ENCODE measurements at places on chromosomes 6 and 20. TPM values are rescaled to one million over a fixed set of nuclear protein-coding genes. Genes with fewer than 3 reads are reported as not detected.
A peak's percentile ranks its signal among the peaks of the same experiment; 100 is the strongest.

RSPO3 gene
- total RNA-seq, result 13.9 TPM

ZSCAN23 gene
- total RNA-seq, result 6.8 TPM

DEFB128 gene
- not detected for total RNA-seq

PSMG4 gene
- total RNA-seq, result 41.8 TPM

MPIG6B gene
- total RNA-seq, result 0.54 TPM

MAS1L gene
- not detected for total RNA-seq

CDH4 gene
- 0.29 TPM for total RNA-seq

OPRL1 gene
- 0.78 TPM for total RNA-seq

SLC2A4RG gene
- 32.8 TPM for total RNA-seq

CTCFL gene
- 0.13 TPM for total RNA-seq

XKR7 gene
- not detected for total RNA-seq

DNA sequence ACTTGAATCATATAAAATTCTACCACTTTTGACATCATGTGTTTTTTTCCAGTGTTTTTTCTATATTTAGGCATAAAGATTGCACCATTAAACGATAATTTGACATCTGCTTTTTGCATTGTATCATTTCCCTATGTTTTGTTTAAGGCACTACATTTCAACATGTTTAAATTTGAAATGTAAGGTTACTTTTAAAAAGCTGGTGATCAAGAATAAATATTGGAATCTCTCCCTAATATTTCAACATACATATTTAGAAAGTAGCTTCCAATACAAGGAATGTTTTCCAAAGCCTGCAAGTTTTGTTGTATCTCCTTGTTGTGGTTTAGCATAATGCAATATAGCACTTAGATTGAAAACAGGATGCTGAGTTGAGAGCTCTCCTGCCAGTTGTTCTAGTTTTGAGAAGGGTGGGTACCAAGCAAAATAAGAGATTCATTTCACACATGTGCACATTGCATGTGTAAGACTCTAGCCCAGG is 76.5 kb downstream of the SYNJ2 start:
- DNase-seq, result no peak

GRCh38 chr20:59771506-59772372 is 161.7 kb downstream of the SYCP2 start:
- DNase-seq, result peak; percentile 86

DNA sequence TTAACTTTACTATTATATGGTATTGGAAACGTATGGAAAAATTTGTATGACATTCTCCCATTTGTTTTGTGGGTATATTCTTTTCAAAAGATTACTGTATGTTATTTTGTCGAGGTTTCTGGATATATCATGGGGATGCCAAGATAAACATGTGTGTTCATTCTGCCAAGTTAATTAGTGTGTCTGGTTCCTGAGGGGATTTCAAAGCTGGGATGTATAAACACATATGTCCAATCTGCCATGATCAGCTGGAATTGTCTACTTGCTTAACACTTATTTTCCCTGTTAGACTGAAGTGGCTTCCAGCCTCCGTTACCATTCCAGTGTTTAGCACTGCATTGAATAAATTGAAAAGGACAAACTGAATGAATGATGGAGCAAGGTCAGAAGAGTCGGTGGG is 86.2 kb downstream of the DNAH8 start:
- no peak for DNase-seq

GRCh38 chr6:72746276-72746675 is 124.4 kb downstream of the KCNQ5 start:
- DNase-seq, result no peak

- no peak for DNase-seq
Observed at GRCh38 chr6:32604434-32604877, 14.8 kb upstream of the HLA-DRB1 start.

DNA sequence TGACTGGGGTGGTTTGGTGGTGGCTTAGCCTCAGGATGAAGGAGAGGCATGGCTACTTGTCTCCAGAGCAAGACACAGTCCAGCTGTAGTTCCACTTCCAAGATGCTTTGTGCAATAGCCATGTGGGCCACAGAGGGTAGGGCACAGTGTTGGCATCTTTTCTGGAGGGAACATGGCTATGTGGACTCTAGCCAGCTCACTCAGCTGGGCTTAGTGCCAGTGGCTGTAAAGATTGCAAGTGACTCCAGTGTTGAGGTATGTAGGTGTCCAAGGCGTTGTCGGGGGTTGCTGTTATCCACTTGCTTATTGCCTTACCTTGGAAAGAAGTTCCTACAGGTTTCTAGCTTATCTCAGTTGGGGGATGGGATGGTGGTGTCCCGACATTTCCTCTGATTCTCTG is 233.4 kb downstream of the CD109 start:
- DNase-seq, result no peak

DNA sequence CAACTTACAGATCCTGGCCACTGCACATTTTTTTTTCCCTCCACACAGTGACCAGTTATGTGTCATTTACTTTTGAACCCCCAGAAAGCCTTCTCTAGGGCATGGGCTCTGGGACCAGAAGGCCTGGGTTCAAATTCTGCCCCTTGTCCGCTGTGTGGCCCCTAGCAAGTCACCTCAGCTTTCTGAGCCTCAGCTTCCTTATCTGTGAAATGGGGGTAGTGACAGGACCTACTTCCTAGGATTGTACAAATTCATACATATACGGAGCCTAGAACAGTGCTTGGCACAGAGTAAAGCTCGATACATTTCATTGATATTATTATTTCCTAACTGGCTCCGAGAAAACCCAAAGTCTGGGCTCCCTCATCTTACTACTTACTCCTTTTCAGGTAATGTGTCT is 1.6 kb downstream of the BPI start:
- DNase-seq, result no peak

DNA sequence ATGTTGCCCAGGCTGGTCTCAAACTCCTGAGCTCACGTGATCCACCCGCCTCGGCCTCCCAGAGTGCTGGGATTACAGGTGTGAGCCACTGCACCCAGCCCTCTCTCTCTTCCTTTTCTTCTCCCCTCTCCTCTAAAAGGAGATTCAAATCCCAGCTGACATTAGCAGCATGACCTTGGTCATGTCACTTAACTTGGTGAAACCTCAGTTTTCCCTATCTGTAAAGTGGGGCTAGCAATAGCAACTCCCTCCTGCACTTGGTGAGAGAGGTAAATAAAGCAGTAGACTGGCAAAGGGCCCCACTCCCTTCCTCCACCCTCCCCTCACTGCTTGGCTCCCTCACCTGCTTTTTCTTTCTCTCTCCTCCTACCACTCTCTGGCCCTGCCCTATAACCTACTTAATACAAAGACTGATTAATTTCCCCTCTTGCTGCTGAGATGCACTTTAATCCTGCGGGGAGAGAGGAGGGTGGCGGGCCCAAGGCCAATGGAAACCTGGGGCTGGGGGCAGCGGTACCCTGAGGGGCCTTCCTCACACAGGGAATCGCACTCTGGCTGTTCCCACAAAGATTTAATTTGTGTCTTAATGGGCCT is 54.2 kb upstream of the ZFAND3 start:
- no peak for DNase-seq

DNA sequence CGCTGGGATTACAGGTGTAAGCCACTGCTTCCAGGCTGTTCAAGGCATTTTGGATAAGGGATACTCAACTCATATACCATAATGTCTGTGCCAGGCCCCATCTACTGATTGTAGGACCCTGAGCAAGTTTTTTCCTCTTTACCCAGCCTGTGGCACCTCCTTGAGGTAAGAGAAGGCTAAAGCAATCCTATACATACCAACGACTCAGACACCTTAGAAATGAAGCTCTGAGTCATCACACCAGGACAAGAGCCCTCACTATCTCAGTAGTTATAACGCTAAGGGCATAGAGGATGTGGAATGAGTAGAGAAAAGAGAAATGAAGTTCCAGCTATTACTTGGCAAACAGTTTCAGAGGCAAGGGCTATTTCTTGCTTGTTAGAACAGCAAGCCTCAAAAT is 16.9 kb downstream of the NDRG3 start:
- DNase-seq, result no peak

DNA sequence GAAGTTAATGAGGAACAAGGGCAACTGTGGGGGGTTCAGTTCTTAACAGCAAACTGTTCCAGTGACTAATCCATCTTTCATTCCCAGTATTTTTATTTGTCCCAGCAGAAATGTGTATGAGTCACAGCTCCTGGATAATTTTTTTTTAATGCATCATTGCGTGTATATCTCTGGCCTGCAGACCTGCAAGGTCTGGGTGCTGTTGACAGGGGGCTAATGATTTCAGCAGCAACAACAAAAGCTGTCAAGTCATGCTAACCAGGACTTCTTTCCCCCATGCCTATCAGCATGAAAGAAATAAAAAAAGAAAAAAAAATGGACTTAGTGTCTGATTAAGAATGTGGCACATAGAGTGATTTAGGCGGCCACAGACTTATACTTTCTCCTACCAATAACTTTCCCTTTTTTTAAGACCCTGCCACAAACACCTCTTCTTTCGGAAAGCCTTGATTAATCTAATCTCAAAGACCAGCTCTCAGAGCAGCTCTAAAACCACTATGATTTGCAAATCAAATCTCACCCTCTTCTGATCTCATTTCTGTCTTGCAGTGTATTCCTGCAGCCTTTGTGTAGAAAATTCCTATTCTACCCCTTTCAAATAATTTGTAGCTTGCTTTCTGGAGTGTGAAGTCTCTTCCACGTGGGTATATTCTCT is 14.2 kb upstream of the PREX1 start:
- DNase-seq, result no peak

DNA sequence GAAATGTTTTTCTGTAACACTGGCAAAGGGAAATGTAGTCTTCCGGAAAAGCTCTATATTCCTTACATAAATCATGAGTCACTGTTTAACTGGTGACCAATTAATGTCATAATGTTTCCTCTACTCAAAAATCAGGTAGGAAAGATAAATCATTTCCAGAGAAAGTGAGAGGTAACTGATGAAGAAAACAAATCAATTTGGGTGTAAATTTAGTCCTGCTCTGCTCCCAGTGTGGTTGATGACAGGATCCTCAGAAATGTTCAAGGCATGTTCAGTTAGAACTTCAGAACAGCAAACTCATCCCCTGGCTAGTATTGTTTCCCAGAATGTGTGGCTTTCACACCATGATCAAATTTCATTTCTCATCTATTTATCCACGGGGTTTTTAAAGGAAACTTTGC is 38.8 kb upstream of the SPACA1 start:
- no peak for DNase-seq

DNA sequence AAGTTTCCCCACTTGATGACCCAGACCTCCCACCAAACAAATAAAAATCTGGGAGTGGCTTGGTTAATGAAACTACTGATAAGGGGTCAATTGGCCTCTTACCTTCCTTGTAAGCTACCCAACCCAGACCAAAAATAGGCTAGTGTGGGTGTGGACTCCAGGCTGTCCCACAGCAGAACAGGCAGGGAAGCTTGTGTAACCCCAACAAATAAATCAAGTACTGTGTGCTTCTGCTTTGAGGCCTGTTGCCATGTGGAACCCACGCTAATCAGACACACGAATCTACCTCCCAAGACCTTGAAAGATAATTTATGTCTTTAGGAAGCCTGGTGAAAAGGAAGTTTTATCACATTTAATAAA is 33.7 kb upstream of the PAQR8 start:
- no peak for DNase-seq

GRCh38 chr20:44028003-44028730 is 113.5 kb downstream of the TOX2 start:
- DNase-seq, result no peak

DNA sequence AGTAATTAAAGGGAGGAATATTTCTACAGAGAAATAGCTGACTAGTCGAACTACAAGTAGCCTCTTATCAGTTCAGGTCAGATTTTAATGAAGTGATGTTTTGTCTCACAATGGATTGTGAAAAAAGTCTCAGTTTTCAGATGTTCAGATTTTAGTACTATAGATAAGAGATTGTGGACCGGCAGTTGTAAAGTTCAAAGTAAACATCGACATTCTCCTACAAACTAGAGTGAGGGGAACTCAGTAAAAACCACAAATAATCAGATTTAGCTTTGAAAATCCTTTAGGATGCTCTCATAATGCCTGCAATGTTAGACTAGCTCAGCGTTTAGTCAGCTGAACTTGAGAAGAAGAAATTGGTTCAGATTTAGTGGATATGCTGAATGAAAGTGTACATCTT is 39.9 kb downstream of the RCAN2 start:
- no peak for DNase-seq

DNA sequence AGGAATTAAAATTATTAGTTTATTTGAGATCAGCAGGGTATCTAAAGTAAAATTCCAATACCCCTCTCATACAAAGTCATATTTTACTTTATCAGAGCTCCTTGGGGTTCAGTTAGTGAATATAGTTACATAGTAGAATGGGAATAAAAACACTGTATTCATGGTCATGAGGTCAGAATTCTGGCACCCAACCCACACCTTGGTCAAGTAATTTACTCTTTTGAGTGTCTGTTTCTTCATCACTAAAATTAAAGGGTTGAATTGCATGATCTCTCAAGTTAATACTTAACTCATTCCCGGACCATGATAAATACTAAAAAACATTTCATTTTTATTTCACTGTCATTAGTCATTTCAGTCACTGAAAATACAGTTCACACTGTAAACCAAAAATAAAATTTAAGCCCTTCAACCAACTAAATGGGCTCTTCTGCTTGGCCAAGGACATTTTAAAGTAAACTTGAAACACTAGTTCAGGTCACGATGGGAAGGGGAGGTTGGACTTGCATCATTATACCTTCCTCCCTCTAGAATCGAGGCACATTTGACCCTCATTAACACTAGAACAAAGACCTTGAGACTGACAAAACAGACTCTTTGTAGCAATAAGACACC is 21.1 kb upstream of the HLA-DRB1 start:
- DNase-seq, result no peak

DNA sequence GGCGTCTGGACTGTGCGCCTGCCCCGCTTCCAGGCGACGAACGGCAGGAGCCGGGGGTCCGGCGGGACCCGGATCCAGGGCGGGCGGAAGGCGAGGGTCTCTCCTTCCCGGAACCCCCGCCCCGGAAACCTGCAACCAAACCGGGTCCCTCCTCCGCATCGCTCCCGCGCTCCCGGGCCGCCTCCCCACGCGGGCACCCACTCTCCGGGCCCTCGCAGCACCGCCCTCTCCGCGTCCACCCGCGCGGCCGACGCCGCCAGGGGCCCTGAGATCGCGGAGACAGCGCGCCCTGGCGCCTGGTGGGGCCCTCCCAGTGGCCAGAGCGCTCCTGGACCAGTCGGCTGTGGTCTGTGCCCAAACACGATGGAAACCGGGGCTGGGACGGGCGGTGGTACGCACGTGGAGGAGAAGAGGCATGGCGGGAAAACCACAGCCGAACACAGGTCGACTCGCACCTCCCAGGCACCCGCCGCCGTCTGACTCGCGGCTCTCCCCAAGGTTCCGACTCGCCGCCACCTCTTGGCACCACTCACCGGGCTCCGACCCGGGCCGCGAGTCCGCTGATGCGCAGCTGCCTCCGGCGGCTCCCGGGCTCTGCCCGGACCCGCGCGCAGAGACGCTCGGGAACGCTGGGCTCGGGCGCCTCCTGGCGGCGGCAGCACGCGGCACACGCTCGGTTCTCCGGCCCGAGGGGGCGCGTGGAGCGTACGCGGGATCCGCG is 7.9 kb downstream of the NKX2-2 start:
- DNase-seq, result peak; percentile 52

DNA sequence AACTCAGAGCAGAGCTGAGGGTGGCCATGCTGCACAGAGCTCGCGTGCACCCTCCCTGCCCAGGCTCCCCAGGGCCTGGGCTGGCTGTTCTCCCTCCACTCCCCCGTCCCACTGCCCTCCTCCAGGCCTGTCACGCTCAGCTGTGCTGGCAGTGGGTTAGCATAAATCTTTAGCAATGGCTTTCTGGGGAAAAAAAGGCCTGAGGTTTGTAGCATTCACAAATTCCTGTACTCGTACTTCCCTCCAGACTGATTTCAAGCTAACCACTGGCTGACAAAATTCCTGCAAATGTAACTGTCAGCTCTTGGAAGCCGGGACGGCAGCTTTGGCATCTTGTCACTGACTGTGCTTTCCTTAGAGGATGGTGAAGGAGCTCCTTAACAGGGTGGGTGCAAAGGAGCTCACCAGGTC is 22.3 kb upstream of the SMOC2 start:
- peak; percentile 60 for DNase-seq
